ENCODE measurements at places on chromosomes 7 and 10.

- peak; percentile 66 for DNase-seq
Observed at GRCh38 chr10:11270135-11270857, 252.6 kb downstream of the CELF2 start.

- DNase-seq = peak; percentile 77
Observed at GRCh38 chr7:114085592-114086501, 167.0 kb upstream of the PPP1R3A start.

DNA sequence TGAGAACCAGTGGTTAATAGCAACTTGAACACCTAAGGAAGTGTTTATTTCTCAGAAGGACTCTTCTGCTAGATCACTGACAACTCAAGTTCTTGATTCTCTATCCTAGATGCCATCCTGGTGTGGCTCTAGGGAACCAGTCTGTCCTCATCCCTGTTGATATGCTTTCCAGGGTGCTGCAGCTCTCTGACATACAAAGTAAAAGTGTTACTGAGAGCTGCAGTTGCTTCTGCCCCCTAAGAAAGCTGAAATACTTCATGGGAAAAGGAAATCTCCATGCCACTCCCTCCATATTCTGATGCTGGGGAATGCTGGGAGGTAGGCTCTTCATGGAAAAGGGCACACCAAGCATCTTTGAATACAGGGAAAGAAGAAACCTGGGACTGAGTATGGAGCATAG, 168.1 kb downstream of the KLF6 start:
- no peak for DNase-seq

DNA sequence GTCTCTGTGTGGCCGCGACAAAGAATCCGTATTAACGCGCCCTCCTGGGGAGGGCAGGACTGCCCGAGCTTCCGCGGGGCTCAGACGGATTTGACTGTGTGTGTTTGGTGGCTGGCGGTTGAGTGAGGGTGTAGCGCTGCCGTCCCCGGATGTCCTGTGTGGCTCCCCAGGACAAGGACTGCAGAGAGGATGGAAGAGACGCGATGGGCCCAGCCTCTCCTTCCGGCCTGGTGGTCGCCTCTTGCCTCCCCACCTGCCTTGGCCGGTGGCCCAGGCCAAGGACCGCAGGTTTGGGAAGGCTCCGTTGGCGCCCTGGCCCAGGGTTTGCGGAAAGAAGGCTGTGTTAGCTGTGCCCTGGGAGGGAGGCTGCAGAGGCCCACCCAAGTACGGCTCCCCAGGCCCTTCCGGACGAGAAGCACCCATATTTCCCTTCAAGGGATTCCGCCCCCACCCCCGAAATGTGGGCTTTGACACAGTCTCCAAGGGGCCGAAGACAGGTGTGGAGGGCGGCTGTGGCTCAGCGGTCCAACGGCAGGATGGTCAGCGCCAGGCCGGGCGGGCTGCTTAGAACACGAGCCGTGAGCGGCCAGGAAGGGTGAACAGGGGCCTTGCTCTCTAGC, 2.3 kb downstream of the UNCX start:
- no peak for DNase-seq

GRCh38 chr7:6139189-6139996, 108.2 kb downstream of the ANKRD61 start:
- DNase-seq = no peak

DNA sequence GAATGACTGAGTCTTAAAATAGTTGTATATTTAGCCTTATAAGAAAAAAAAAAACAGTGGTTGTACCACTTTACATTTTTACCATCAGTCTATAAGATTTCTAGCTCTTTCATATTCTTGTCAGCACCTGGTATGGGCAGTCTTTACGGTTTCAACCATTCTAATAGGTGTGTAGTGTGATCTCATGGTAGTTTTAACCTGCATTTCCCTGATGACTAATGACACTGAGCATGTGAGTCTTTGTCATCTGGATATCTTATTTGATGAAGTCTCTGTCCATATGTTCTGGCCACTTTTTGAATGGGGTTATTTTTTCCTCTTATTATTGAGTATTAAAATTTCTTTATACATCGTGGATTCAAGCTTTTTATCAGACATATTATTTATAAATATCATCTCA, 365.3 kb upstream of the IGFBP3 start:
- DNase-seq = peak; percentile 43

DNA sequence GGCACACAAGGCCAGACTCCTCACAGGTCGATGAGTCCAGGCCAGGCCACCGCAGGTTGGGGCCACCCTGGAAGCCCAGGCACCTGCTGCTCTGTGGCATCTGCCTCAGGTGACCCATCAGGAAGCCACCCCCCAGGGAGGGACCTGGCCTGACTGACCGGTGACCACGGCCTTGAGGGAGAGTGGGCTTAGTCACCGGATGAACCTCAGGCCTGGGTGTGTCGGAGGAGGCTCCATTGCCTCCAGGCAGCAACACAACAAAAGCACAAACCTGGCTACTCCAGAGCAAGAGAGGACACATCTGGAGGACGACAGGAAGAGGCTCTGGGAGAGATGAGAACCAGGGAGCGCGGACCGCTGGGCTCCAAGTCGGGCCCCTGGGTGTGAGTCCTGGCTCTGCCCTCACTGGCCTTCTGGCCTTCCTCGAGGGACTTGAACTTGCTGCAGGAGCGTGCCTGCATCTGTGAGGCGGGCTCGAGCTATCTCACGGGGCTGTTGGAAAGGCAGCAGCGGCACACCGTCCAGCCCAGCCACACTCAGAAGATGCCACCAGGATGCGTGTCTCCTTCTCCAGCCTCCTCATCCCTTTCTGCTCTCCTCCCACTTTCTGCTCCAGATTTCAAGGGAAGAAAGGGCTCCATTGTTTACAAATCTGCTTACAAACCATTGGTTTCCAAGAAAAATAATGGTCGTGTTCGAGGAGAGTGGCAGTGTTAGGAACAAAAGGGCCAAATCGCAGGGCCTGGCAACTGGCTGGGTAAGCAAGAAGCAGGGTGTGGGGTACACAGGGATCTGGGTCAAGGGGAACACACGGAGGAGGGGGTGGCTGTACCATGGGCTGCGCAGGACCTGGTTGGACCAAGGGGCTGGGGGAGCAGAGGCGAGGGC, 152.9 kb downstream of the ADAM12 start:
- peak; percentile 38 for DNase-seq

DNA sequence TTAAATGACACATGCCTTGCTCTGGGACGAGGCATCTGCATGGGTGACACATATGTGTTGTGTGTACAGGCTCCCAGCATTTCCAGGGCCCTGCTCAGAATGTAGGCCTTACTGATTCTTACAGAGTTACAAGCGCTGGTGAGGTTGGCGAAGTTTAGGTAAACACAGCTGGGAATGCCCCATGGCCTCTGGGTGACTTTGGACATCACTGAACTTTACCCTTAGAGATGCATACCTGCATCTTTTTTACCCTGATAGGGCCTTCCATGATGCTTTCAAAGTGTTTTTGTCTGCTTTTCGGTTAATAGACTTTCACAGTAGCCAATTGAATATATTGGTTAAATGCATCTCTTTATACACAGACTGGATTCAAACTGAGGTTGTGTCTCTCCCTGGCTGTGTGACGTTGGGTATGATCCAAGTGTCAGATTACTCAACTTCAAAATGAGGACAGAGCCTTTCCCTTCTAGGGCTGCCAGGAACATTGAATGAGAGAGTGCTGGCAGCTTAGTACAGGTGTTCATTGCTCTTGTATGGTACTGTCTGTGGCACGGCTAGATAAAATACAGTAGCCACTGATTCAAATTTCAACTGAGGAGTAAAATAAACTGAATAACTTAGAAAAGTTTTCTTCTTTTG, 29.5 kb downstream of the EGFR start:
- no peak for DNase-seq

All from HT1080 (cell line).